ENCODE measurements at places on chromosomes 5 and 9.

DNA sequence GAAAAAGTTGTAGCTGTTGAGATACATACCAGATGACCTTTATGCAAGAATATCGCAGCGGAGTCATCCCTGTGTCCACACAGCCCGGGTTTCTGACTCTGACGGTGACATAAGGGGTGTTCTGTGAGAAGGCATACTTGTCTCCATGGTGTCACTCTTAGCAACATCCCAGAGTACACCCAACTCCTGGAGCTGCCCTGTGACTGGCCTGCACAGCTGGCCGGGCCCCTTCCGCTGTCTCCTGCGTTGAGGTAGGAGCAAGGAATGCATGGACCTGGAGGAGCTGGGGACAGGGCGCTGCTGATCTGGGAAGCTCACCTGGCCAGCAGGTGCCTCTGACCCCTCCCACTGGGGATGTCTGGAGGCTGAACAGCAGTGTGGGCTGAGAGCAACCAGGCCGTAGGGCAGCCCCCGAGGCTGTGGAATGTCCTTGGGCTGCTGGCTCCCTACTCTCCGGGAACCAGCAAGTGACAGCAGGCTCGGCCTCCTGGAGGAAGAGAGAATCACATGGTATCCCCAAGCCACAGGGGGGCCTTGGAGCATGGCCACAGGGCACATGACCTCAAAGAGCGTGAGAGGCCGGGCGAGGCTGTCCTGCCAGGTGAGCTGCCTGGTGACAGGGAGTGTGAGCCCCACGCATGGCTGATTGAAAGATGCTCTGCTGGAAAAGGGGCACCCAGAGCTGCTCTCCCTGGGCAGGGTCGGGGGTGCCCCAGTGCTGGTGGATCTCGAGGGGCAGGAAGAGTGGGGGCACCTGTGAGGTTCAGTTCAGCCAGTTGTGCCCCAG, 113.4 kb downstream of the MRPL36 start:
- DNase-seq = no peak

DNA sequence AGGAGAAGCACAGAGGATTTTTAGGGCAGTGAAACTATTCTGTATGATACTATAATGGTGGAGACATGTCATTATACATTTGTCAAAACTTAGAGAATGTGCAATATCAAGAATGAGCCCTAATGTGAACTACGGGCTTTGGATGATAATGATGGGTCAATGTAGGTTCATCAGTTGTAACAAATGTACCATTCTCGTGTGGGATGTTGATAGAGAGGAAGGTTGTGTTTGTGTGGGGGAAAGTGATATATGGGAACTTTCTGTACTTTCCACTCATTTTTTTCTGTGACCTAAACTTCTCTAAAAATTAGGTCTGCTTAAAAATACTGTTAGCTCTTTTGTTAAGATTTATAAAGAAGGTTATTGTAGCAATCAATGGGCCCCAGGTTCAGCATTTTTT, 138.9 kb downstream of the SPATA31D1 start:
- no peak for DNase-seq

GRCh38 chr9:113687680-113688371, 188.3 kb upstream of the ZNF618 start:
- no peak for DNase-seq

DNA sequence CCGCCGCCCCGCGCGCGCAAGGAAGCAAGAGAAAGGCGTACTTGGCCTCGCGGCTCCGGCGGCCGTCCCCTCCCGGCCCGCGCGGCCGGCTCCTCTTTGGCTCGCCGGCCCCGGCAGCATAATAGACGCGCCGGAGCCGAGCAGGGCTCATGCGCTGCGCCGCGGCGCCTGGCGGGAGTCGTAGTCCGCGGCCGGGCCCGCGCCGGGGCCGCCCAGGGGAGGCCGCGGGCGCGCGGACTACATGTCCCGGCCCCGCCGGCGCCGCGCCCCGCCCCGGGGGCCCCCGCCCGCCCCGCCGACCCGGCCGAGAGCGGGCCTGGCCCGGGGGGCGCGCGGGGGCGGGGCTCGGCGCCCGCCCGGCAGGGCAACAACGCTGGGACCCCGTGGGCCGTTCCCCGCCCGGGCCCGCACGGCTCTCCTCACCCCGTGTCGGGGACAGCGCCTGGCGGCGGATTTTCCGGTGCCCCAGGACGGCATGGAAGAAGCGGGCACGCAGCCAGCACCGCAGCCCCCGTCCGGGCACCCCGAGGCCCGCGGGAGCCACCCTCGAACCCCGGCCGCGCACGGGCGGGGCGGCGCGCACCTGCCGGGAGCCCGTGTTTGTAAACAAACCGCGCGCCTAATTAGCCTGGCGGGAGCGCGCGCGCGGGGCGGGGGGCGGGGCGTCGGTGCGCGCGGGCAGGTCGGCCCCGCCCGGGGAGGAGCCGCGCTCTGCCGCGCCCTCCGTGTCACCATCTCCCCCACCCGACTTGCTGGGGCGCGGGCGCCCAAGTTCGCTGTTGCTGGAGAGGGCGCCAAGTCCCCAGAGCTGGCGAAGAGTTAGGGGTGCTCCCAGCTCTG, at the start of gene BRD3:
Gene BRD3 (minus strand): TSS at position 123 of the 840 bp plus-strand sequence. CDS start 14,549 bp downstream, outside the sequence.
- peak; percentile 88 for DNase-seq

DNA sequence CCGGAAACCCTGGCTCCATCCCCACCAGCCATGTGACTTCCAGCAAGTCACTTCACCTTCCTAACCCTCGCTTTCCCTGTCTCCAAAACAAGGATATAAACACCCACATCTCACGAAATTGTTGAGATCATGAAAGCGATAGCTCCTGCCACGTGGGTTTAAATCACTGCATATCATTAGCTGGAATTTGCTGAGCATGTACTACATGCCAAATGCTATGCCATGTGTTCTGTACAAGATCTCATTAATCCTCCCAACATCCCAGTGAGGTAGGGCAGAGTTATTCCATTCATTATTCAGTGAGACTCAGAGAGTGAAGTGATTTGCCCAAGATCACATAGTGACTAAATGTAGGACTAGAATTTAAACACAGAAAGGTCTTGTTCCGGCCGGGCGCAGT, 29.2 kb upstream of the HRH2 start:
- DNase-seq = no peak

DNA sequence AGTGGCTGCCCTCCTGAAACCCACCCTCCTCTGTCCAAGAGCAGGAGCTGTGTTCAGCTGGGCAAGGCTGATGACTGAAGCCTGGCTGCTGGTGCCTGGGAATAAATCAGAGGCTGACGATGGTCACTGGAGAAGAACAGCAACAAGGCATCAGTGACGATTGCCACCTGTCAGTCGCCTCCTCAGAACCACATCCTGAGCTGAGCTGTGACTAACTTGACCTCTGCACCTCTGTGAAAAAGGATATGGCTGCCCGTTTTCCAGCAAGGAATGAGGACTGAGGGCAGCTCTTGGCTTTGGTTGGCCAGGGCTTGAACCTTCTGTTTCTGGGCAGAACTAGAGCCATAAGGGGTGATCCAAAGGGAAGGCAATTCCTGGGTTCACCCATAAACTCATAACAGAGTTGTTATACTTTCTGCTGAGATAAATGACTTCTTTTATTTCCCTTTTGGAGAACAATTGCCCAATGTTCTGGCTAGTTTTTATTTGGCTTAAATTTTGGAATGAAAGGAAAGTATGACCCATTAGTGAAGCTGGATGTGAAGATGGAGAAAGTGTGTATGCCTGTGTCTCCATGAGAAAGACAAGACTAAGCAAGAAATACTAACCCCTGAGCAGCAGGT, 40.1 kb downstream of the TRIP13 start:
- DNase-seq = peak; percentile 32
